ENCODE measurements at places on chromosomes 4 and X.

- no peak for DNase-seq
Observed at GRCh38 chrX:13248867-13249486, 70.9 kb downstream of the ATXN3L start.

DNA sequence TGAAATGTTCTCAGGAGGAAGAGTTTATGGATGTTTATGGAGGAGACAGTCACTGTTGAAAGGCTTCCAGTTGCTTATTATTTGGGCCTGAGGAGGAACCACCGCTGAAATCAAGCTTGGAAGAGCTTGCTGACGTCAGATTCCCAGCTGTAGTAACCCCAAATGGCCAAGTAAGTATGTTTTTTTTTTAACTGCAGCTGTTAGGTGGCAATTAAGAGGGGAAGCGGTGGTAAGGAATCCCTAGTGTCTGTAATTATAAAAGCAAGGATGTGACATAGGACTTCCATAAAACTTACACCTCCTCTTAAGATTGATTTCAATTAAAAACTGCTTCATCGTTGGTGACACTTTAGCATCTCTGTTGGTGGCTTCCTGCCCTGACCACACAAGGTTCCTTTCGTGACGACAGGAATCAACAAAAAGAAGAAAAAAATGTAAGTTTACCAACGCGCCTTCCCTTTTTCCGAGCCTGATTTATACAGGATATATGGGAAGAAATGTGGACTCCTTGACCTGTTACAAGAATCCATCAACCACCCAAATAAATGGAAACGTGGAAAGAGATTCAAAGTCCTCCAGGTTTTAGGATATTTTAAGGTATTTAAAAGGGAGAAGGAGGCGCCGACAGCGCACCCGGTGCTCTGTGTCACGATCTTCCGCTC, 884 bp downstream of the RELL1 start:
- DNase-seq = no peak

DNA sequence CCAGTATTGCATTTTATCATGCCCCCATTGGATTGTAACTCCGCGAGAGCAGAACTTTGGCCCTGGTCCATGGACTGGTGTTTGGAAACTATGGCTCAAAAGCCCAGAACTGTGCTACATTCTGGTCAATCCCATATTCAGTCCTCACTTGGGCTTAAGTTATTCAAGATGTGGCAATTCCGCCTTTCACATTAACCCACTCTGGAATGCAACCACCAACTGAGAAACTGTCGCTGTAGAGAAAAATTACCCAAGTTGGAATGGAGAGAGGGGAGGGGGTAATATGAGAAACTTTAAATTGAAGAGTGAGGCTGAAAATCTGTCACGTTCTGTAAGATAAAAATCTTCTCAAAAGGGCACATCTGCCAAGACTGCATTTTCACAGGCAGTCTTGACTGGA, 189.6 kb upstream of the NHS start:
- no peak for DNase-seq

GRCh38 chr4:152217896-152218295, 318.0 kb downstream of the FBXW7 start:
- DNase-seq = no peak

- DNase-seq = no peak
Observed at GRCh38 chr4:130257271-130257670, 1161.3 kb downstream of the C4orf33 start.
